ENCODE measurements at places on chromosomes 12 and 14. TPM values are rescaled to one million over a fixed set of nuclear protein-coding genes. Genes with fewer than 3 reads are reported as not detected.

The RNASE7 gene
- 3.1 TPM for total RNA-seq

The DDIT3 gene
- total RNA-seq: 58.4 TPM

The KRT83 gene
- 0.33 TPM for total RNA-seq

The JAG2 gene
- total RNA-seq: 4.2 TPM

GRCh38 chr14:33019346-33019745, 80.7 kb downstream of the NPAS3 start:
- H3K4me1 ChIP-seq: no peaks in the 10 kb centered on the region
- no peaks in the 10 kb centered on the region for H3K36me3 ChIP-seq
- no peak for DNase-seq
- H3K4me3 ChIP-seq: no peak overlapping the region

GRCh38 chr12:32015036-32015435, 55.8 kb downstream of the RESF1 start:
- H3K27me3 ChIP-seq: no peaks in the 10 kb centered on the region
- H3K4me1 ChIP-seq: no peaks in the 10 kb centered on the region
- H3K4me3 ChIP-seq: no peak overlapping the region
- no peak for DNase-seq
- no peak overlapping the region for H3K27ac ChIP-seq

DNA sequence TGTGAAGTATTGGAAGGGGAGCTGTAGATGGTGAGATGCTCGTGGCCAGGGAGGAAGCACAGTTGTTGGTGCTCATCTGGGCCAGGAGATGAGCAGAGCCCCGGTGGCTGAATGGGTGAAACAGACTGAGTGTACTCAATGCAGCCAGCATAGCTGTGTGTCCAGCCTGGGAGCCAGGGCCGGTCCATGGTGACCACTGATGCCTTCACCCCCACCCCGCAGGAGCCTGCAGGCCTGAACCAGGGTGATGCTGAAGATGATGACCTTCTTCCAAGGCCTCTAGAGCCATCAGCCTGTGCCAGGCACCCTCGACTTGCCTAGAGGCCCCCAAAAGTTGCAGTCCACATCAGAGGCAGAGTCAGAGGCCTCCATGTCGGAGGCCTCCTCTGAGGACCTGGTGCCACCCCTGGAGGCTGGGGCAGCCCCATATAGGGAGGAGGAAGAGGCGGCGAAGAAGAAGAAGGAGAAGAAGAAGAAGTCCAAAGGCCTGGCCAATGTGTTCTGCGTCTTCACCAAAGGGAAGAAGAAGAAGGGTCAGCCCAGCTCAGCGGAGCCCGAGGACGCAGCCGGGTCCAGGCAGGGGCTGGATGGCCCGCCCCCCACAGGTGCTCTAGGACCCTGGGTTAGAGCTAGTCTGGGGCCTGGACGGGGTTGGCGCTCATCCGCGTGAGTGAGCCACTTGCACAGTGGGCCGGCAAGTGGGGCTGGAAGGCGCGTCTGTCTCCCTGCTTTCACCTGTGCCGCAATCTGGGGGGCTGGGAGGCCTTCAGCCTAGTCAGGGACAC, 3.0 kb downstream of the TNFAIP2 start:
- no peaks in the 10 kb centered on the region for H3K27me3 ChIP-seq
- DNase-seq: no peak
- H3K36me3 ChIP-seq: no peaks in the 10 kb centered on the region

- H3K27me3 ChIP-seq: no peaks in the 10 kb centered on the region
- no peaks in the 10 kb centered on the region for H3K4me1 ChIP-seq
- H3K27ac ChIP-seq: peak within 1 kb of the TSS; percentile 88
- no peaks in the 10 kb centered on the region for H3K36me3 ChIP-seq
- peak within 1 kb of the TSS; percentile 73 for H3K4me3 ChIP-seq
- DNase-seq: no peak
Observed at GRCh38 chr14:32938719-32939253, at the start of gene NPAS3. Gene NPAS3 (plus strand): TSS chr14:32938879.

DNA sequence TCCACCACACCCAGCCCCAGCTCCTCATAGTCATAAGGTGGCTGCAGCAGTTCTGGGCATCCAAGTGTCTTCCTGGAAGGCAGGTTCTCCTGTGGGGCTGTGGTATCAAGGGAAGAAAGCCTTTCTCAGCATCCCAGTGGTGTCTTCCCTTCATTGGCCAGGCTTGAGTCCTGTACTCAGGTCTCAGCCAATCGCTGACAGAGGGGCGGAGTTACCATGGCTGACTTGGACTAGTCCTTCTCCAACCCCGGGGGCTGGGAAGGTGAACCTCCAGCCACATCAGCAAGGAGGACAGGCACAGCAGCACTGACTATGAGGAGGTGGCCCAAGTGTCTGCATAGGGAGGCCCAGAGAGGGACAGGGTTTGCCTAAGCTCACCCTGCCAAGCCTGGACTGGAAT, 64.0 kb upstream of the SLC24A4 start:
- H3K27ac ChIP-seq: no peak overlapping the region
- DNase-seq: no peak
- H3K27me3 ChIP-seq: no peaks in the 10 kb centered on the region
- H3K36me3 ChIP-seq: no peaks in the 10 kb centered on the region
- no peak overlapping the region for H3K4me3 ChIP-seq

GRCh38 chr12:114588061-114588460, 95.9 kb downstream of the TBX3 start:
- H3K4me1 ChIP-seq: no peaks in the 10 kb centered on the region
- H3K27ac ChIP-seq: no peak overlapping the region
- no peak overlapping the region for H3K4me3 ChIP-seq
- H3K36me3 ChIP-seq: no peaks in the 10 kb centered on the region
- no peaks in the 10 kb centered on the region for H3K27me3 ChIP-seq

DNA sequence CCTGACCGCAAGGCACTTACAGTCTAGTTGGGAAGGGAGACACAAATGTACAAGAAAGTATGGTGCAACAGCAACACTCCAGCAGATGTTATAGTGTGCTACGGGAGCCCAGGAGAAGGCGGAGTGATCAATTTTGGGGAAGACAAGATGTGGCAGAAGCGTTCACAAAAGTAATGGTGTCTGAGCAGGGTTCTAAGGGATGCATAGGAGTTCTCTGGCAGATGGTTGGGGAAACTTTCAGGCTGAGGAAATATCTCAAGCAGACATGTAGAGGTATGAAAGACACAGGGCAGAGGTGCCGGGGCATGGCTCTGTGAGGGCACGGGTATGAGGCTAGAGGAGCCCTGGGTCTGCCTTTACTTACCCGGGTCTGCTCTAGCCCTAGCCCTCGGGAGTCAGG, 5.1 kb upstream of the TNFRSF1A start:
- H3K4me1 ChIP-seq: peaks cover 9% of the 10 kb centered on the region
- no peak for DNase-seq
- H3K36me3 ChIP-seq: no peaks in the 10 kb centered on the region
- peak overlapping the region; percentile 48 for H3K4me3 ChIP-seq
- H3K27ac ChIP-seq: peak overlapping the region; percentile 75

DNA sequence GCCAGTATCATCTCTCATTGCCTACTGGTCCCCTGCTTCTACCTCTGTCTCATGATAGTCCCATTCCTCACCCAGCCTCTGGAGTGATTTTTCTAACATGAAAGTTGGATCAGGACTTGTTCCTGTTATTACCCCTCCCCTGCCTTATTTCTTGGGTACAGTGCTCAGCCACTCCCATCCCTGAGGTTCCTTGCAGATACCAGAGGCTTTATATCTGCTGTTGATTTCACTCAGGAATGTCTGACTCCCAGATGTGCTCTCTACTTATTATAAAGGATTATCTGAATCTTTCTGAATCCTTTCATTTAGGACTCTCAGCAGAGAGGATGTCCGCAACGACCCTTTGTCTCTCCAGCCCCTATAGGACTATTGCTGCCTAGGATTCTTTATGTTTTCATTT, 111.2 kb downstream of the LRRK2 start:
- no peak for DNase-seq
- H3K36me3 ChIP-seq: no peaks in the 10 kb centered on the region
- H3K27ac ChIP-seq: no peak overlapping the region
- no peaks in the 10 kb centered on the region for H3K27me3 ChIP-seq

- H3K36me3 ChIP-seq: no peaks in the 10 kb centered on the region
- no peaks in the 10 kb centered on the region for H3K27me3 ChIP-seq
- no peaks in the 10 kb centered on the region for H3K4me1 ChIP-seq
- no peak overlapping the region for H3K4me3 ChIP-seq
- H3K27ac ChIP-seq: no peak overlapping the region
Observed at GRCh38 chr12:54460317-54460923, 13.0 kb downstream of the GTSF1 start.

DNA sequence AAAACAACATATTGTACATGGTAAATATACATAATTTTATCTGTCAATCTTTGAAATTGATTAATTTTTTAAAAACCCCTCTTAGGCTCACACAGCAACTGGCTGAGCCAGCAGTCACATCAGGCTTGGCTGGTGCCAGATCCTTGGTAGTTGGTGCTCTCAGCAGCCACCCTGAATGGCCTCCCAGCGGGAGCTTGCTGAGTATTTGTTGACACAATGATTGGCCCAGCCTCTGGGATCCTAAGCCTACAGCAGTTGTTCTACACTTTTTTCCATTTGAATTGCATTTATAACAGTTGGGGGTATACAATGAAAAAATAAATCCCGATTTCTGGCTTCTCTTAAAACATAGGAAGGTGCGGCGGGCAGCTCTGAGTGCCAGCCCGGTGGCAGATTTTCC, 11.1 kb downstream of the PRKAB1 start:
- no peaks in the 10 kb centered on the region for H3K27me3 ChIP-seq
- H3K36me3 ChIP-seq: peaks cover 21% of the 10 kb centered on the region
- no peak overlapping the region for H3K27ac ChIP-seq
- H3K4me1 ChIP-seq: no peaks in the 10 kb centered on the region

- H3K4me3 ChIP-seq: no peak overlapping the region
- no peaks in the 10 kb centered on the region for H3K36me3 ChIP-seq
- H3K27me3 ChIP-seq: no peaks in the 10 kb centered on the region
- no peak for DNase-seq
Observed at GRCh38 chr12:124795081-124795948, 68.3 kb downstream of the SCARB1 start.

GRCh38 chr12:81245907-81246570, 168.2 kb downstream of the ACSS3 start:
- no peaks in the 10 kb centered on the region for H3K36me3 ChIP-seq
- DNase-seq: no peak

DNA sequence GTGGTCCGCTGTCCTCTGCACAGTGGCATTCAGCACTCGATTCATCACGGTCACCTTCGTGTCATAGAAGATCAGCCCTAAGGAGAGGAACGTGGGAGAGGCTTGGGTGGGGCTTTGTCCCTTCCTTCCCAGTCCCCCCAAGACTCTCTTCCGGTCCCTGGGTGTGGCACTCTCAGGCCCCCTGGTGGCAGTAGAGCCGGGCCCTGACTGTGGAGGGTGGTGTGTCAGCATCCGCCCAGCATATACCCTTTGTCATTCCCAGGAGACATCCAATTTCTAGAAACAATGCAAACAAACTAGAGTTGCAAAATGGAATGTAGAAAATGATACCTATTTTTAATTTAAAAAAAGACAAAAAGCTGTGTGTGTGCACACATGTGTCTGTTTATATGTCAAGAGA, 45.0 kb downstream of the TRAFD1 start:
- no peaks in the 10 kb centered on the region for H3K4me1 ChIP-seq
- H3K27ac ChIP-seq: no peak overlapping the region
- no peak for DNase-seq
- no peak overlapping the region for H3K4me3 ChIP-seq

Data from breast epithelium (tissue), 4 donors.